ENCODE measurements at places on chromosomes 3 and 15. TPM values are rescaled to one million over a fixed set of nuclear protein-coding genes. Genes with fewer than 3 reads are reported as not detected.

DNA sequence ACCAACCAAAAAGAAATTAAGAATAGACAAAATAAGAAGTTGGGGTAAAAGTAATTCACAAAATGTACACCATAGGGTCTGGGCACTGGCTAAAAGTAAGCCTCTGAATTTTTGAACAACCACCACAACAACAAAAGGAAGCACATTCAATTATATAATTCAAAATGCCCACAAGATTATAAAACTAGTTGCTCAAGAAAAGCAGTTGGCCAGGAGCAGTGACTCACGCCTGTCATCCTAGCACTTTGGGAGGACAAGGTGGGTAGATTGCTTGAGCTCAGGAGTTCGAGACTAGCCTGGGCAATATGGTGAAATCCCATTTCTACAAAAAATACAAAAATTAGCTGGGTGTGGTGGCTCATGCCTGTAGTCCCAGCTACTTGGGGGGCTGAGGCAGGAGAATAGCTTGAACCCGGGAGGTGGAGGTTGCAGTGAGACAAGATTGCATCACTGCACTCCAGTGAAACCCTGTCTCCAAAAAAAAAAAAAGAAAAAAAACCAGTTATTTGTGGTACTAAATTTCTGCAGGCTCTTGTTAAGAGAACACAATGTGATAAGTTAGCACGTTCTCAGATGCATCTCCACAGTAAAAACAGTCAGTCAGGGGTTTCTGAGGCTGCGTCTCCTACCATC is 6.6 kb upstream of the ATP11B start:
- no peaks in the 10 kb centered on the region for H3K27me3 ChIP-seq
- H3K4me1 ChIP-seq = peaks cover 20% of the 10 kb centered on the region
- H3K36me3 ChIP-seq = no peaks in the 10 kb centered on the region
- H3K4me3 ChIP-seq = peak overlapping the region; percentile 20
- no peak for DNase-seq
- peak overlapping the region; percentile 83 for H3K27ac ChIP-seq

GRCh38 chr3:184129012-184129411 is 6.1 kb upstream of the EIF2B5 start:
- H3K36me3 ChIP-seq = no peaks in the 10 kb centered on the region
- no peak for DNase-seq
- H3K27me3 ChIP-seq = no peaks in the 10 kb centered on the region
- no peak overlapping the region for H3K27ac ChIP-seq

DNA sequence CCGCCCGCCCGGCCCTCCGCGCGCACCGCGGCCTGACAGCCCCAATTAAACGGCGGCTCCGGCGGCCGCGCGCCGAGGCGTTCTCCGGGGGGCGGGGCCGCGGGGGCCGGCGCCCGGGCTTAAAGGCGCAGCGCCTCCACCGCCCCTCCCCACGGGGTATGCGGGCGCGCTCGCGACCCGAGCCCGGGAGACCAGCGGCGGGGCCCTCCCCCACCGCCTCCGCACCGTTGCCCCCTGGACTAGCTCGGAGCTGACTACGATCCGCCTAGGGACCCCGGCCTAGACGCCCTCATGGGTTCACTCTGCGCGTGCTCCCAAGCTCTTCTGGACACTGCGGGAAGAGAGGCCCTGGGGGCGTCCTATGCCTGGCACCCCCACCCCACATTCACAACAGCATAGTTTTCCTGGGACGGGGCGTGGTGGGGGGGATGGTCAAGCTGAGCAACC is at the start of gene DUSP7:
Gene DUSP7, minus strand, starts transcription at position 51 of the 447 bp plus-strand sequence. CDS start 205 bp downstream, outside the sequence.
- peak within 1 kb of the TSS; percentile 98 for H3K27ac ChIP-seq
- no peaks in the 10 kb centered on the region for H3K27me3 ChIP-seq
- no peak for DNase-seq
- H3K4me3 ChIP-seq = peak within 1 kb of the TSS; percentile 84
- H3K4me1 ChIP-seq = peaks cover 39% of the 10 kb centered on the region

DNA sequence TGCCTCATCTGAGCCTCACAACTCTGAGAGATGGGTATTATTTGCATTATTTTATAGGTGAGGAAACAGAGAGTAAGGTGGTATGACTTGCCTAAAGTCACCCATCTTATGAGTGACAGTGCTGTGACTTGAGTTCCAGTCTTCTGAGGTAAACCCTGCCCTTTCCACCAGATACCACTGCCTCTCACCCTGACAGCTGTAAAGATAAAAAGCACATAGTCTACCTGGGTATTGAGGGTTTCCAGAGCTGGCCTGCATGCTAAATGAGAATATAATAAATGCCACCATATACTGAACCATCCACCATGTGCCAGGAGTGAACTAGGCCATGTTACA is 25.6 kb downstream of the RASGRP1 start:
- peaks cover 15% of the 10 kb centered on the region for H3K4me1 ChIP-seq
- H3K4me3 ChIP-seq = no peak overlapping the region
- H3K27ac ChIP-seq = no peak overlapping the region

- no peak for DNase-seq
- H3K4me1 ChIP-seq = peaks cover 36% of the 10 kb centered on the region
- H3K27ac ChIP-seq = no peak overlapping the region
Observed at GRCh38 chr15:100096248-100096600, 245.6 kb downstream of the ADAMTS17 start.

The MOBP gene
- total RNA-seq = not detected

- H3K36me3 ChIP-seq = no peaks in the 10 kb centered on the region
- no peaks in the 10 kb centered on the region for H3K4me1 ChIP-seq
- DNase-seq = no peak
- no peaks in the 10 kb centered on the region for H3K27me3 ChIP-seq
Observed at GRCh38 chr3:182438398-182438797, 354.9 kb upstream of the ATP11B start.

DNA sequence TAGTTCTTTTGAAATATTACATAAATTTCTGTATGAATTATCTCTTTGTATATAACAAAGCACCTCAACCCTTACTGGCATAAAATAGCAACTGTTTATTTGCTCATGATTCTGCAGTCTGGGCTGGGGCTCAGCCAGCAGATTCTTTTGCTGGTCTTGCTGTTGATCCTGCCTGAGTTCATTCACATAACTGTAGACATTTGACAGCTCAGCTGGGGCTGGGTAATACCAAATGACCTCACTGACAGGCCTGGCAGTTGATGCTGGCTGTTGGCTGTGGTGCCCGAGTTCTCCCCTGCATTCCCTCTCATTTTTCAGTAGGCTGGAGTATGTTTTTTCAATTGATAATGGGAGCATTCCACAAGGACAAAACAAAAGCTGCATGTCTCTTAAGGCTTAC is 449.9 kb upstream of the GOLIM4 start:
- H3K36me3 ChIP-seq = no peaks in the 10 kb centered on the region
- DNase-seq = no peak
- H3K4me3 ChIP-seq = no peak overlapping the region
- peaks cover 1% of the 10 kb centered on the region for H3K27me3 ChIP-seq

DNA sequence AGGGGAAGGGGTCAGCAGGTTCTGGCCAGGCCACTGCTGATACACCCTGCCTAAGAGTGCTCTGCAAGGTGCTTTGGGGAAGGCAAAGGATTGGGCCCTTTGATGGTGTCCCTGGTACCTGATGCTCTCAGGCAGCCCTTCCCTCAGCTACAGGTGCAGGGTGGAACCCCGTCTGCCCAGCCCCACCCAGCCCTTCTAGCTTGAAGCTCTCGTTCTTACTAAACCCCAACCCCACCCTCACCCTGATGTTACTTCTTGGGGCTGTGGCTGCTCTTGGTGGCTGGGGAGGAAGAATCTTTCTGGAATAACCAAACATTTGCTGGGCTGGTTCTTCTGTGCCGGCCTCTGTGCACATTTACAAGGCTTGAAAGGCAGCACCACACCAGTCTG is 6.4 kb downstream of the GNAI2 start:
- no peaks in the 10 kb centered on the region for H3K27me3 ChIP-seq
- H3K27ac ChIP-seq = peak overlapping the region; percentile 84
- peaks cover 3% of the 10 kb centered on the region for H3K36me3 ChIP-seq
- no peak overlapping the region for H3K4me3 ChIP-seq
- DNase-seq = no peak

DNA sequence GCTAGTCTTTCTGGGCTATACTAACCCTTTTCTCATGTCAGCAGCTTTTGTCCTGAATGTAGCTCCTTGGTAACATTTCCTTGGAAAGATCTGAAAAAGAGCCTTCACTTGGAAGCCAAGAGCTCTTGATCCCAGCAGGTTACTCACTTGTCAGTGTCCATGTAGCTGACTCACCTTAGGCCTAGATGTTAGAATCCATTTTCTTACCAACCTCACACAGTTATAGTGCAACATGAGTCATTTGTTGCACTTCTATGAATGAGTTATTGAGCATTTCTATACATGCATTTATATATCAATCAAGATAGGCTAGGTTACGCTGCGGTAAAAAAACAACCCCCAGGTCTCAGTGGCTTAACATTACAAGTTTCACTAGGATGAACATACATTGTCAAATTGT is 106.8 kb upstream of the SLC7A14 start:
- no peaks in the 10 kb centered on the region for H3K36me3 ChIP-seq
- H3K4me3 ChIP-seq = no peak overlapping the region
- H3K27ac ChIP-seq = no peak overlapping the region
- peaks cover 41% of the 10 kb centered on the region for H3K4me1 ChIP-seq

DNA sequence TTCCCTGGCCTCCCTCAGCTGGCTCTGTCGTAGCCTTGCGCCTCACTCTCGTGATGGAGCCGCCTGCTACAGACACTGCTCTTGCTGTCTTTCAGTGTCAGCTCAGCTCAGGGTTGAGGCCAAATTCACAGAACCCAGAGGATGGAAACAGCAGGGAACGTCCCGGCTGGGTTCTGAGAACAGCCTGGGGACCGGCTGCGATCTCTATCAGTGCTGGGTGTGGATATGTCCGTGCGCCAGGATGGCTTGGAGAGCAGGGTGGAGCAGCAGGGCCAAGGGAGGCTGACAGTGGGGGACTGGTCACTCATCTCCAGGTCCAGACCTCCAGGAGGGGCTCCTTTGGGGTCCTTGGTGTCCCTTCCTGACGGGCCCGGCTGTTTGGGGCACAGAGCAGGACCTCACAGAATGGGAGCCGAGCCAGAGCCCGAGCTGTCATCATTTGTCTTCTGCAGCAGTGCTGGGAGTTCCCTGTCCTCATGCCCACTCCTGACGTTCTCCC is 18.4 kb downstream of the KLF15 start:
- DNase-seq = peak; percentile 92
- H3K4me1 ChIP-seq = no peaks in the 10 kb centered on the region
- no peak overlapping the region for H3K27ac ChIP-seq
- no peak overlapping the region for H3K4me3 ChIP-seq

GRCh38 chr15:99071091-99071680 is 33.7 kb upstream of the SYNM start:
- H3K27me3 ChIP-seq = no peaks in the 10 kb centered on the region
- H3K4me3 ChIP-seq = no peak overlapping the region
- peaks cover 2% of the 10 kb centered on the region for H3K4me1 ChIP-seq
- no peak overlapping the region for H3K27ac ChIP-seq
- no peak for DNase-seq

The UNC13C gene
- total RNA-seq = 1.1 TPM

DNA sequence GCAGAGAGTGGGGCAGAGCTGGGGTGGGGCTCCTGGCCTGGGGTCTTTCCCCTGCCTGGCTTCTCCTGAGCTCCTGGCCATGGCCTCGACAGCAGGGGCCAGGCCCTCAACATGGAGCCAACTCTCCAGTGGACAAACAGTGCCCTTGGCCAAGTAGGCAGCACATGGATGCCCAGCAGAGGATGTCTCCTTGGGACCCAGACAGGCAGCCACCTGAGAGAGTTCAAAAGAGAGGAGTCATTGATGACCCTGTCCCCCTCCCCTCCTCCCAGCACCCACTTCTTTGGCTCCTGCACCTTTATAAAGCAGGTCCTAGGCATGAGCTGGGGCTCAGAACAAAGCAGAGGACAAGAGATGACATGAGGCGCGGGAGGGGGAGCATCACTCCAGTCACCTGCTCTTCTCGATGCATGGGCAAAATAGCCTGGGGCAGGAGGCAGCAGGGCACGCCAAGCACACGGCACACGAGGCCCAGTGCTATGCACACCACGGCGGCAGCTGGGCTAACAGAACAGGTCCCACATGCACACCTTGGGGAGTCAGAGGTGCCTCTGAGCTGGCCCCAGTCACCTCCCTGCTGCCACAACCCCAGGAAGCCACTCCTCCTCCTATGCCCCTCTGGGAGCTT is 27.4 kb downstream of the SHISA5 start:
- H3K4me1 ChIP-seq = peaks cover 8% of the 10 kb centered on the region
- no peak overlapping the region for H3K27ac ChIP-seq
- peaks cover 7% of the 10 kb centered on the region for H3K36me3 ChIP-seq
- no peaks in the 10 kb centered on the region for H3K27me3 ChIP-seq
- DNase-seq = no peak

The PRSS50 gene
- total RNA-seq = not detected

DNA sequence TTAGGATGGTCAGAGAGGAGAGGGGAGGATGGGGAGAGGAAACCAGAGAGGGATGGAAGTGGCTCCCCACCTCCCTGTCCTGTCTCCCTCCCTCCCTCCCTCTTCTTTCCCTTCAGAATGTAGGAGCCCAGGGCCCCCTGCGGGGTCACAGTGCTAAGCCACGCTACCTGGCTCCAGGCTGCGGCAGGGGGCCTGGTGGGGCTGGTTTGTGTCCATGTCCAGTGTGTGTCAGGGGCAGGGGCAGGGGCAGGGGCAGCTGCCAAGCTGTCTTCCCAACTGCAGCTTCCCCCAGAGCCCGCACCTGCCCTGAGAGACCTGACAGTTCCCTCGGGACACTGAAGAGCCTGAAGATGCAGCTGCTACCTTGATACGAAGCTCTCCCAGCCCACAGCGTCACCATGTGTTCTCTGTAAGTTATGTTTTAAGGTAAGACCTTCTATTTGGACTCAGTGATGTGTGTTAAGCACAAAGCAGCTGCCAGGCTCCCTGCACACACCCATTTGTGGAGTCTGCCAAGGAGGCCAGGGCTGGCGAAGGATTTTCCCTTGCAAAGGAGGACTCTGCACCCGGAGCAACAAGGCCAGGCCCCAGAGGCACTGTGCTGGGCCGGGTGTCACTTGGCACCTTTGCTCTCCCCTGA is 121.8 kb upstream of the SMAD3 start:
- peaks cover 3% of the 10 kb centered on the region for H3K27me3 ChIP-seq
- no peak for DNase-seq
- H3K27ac ChIP-seq = no peak overlapping the region

- no peak overlapping the region for H3K27ac ChIP-seq
- peaks cover 11% of the 10 kb centered on the region for H3K4me1 ChIP-seq
- DNase-seq = no peak
- no peaks in the 10 kb centered on the region for H3K36me3 ChIP-seq
Observed at GRCh38 chr15:71434774-71435173, 319.5 kb downstream of the THSD4 start.

GRCh38 chr15:54803134-54803808 is 393.5 kb downstream of the RSL24D1 start:
- no peak for DNase-seq
- H3K4me1 ChIP-seq = peaks cover 4% of the 10 kb centered on the region
- no peaks in the 10 kb centered on the region for H3K36me3 ChIP-seq
- no peak overlapping the region for H3K4me3 ChIP-seq
- H3K27ac ChIP-seq = no peak overlapping the region
- peaks cover 1% of the 10 kb centered on the region for H3K27me3 ChIP-seq

All from chondrocyte (in vitro differentiated cells).